ENCODE measurements at places on chromosomes 7 and 10.

GRCh38 chr10:121059351-121059750, 208.2 kb downstream of the WDR11 start:
- no peak for DNase-seq

DNA sequence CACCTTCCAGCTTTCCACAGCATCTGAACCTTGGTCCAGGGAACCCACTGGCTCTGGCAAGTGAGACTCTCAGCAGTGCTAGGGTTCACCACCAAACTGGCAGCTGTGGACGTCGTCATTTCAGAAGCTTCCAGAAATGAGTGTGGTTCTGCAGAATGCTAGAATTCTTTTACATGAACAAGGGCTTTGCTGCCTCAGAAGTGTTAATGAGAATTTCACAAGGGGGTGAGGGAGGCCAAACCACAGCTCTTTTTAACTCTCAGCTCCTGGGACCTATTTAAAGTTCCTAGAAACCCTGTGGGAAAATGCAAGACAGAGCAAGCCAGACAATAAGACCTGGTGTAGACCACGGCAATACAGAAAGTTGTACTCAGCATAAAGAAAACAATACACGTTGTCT, 129.3 kb upstream of the BET1 start:
- DNase-seq = no peak

DNA sequence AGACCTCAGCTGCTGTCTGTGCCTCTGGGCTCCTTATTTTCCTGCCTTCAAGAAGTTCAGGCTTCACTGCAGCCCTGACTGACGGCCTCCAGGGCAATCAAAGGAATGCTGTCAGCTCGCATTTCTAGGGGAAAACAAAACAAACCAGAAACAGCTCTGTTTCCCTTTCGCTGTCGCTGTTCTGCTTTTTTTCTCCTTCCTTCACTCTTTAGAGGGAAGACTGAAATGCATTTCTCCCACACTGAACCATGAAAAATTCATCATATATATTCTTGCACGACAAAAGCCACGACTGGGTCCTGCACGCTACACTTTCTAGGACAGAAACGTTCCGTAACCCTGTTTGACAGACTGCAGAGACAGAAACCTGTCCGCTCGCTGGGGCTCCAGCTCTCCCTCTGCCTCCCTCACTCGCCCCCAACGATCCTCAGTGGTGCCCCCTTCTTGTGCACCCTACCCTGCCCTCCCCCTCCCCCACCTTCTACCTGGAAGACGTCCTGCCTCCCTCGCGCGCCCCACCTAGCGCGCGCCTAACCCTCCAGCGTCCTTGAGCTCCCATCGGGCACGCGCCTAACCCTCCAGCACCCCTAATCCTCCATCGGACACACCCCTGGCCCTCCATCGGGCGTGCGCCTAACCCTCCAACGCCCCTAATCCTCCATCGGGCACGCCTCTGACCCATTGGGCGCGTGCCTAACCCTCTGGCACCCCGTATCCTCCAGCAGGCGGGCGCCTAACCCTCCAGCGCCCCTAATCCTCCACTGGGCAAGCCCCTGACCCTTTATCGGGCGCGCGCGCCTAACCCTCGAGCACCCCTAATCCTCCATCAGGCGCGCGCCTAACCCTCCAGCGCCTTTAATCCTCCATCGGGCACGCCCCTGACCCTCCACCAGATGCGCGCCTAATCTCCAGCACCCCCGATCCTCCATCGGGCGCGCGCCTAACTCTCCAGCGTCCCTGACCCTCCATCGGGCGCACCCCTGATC, 37.1 kb downstream of the SVOPL start:
- no peak for DNase-seq

GRCh38 chr10:99870123-99870730, 87.8 kb downstream of the ABCC2 start:
- no peak for DNase-seq

DNA sequence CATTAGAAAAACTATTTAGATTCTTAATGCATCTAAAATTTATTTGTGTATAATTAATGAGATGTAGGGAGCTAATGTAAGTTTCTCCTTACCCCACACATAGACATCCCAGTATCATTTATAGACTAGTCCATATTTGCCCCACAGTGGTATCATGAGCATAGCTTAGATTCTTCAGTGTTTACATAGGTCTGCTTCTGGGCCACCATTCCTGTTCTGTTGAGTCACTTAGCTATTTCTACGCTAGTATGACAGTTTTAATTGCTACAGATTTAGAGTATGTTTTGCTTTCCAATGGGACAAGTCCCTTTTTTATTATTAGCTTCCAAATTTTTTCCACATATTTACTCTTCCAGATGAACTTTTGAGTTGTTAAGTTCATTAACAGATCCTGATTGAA, 69.4 kb downstream of the MCMBP start:
- no peak for DNase-seq

DNA sequence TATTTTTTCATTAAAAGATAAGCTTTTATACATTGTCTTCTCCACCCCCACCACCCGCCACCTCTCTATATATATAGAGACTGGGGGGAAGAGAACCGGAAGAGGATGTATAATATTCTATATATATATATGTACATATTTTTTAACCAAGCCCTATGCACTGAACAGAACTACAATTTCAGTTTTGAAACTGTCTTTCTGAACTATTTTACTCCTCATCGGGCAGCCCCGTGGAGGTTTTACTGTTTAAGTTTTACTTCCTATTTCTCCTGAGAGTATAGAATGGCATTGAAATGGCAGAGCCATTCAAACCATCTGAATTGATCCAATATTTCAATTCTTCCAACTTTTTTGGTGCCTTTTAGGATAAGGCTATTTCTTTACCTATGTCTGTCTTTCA, 1047.1 kb downstream of the NRG3 start:
- DNase-seq = no peak

Measured in stimulated activated CD4-positive, alpha-beta T cell treated with anti-CD3 and anti-CD28 coated beads, Interleukin-1b, Interleukin-23, amount 100 ng/mL, for 1 hour (primary cell).